ENCODE measurements at places on chromosomes 6 and 20. TPM values are rescaled to one million over a fixed set of nuclear protein-coding genes. Genes with fewer than 3 reads are reported as not detected.

The TRIM10 gene
- total RNA-seq: not detected

The CST4 gene
- total RNA-seq: not detected

The SAMD5 gene
- total RNA-seq: 24.0 TPM

The MTG2 gene
- total RNA-seq: 31.6 TPM

DNA sequence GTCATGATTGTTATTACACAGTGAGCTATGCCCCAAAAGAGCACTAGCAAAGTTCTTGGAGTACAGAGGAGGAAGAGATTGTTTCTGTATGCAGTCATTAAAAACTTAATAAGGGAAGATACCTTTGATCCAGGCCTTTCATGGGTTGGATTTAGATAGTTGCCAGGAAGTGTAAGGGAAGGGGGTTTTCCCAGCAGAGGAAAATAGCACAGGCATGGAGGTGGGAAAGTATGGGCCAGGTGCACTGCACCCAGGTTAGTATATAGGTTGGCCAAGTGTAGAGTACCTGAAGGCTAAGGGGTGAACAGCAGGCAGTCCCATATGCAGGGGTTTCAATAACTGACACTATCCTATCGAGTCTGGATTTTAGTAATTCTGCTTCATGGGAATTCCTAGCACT is 101.4 kb downstream of the SOBP start:
- H3K27me3 ChIP-seq: no peaks in the 10 kb centered on the region
- no peak for DNase-seq
- no peak overlapping the region for H3K27ac ChIP-seq
- no peaks in the 10 kb centered on the region for H3K36me3 ChIP-seq
- H3K4me3 ChIP-seq: no peak overlapping the region

DNA sequence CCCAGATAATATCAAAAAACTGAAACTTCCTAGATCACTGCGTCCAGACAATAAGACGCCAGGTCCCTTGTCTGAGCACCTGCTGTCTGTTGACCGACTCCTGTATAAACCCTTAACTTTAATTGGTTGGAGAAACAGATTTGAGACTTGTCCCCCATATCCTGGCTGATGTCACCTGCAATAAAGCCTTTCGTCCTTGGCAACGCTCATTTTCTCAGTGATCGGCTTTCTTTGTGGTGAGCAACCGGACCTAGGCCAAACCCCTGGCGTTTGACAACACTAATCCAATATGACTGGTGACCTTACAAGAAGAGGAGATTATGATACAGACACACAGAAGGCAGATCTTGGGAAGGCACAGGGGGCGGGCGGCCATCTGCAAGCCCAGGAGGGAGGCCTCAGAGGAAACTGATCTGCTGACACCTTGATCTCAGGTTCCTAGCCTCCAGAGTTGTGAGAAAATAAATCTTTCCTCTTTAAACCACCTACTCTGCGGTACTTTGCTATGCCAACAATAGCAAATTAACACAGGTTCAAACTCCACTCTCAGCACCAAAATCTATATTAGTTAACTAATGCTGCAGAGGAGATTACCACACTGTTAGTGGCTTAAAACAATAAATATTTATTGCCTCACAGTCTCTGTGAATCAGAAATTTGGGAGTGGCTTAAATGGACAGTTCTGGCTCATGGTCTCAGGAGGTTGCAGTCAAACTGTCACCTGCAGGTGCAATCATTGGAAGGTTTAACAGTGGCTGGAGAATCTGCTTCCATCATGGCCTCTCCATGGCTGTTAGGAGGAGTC is 178.7 kb downstream of the OTOR start:
- no peaks in the 10 kb centered on the region for H3K36me3 ChIP-seq
- H3K27ac ChIP-seq: no peak overlapping the region
- H3K4me1 ChIP-seq: no peaks in the 10 kb centered on the region
- H3K27me3 ChIP-seq: peaks cover 12% of the 10 kb centered on the region

GRCh38 chr6:75755704-75756103 is 6.7 kb downstream of the MYO6 start:
- H3K4me3 ChIP-seq: no peak overlapping the region
- no peak overlapping the region for H3K27ac ChIP-seq
- no peaks in the 10 kb centered on the region for H3K27me3 ChIP-seq

GRCh38 chr20:50523552-50524167 is 13.5 kb downstream of the PTPN1 start:
- no peak overlapping the region for H3K4me3 ChIP-seq
- H3K4me1 ChIP-seq: no peaks in the 10 kb centered on the region
- H3K27me3 ChIP-seq: no peaks in the 10 kb centered on the region

GRCh38 chr20:25040438-25040831 is 17.5 kb downstream of the ACSS1 start:
- no peaks in the 10 kb centered on the region for H3K27me3 ChIP-seq
- no peak for DNase-seq
- no peak overlapping the region for H3K27ac ChIP-seq
- H3K4me3 ChIP-seq: no peak overlapping the region
- H3K36me3 ChIP-seq: no peaks in the 10 kb centered on the region
- no peaks in the 10 kb centered on the region for H3K4me1 ChIP-seq

DNA sequence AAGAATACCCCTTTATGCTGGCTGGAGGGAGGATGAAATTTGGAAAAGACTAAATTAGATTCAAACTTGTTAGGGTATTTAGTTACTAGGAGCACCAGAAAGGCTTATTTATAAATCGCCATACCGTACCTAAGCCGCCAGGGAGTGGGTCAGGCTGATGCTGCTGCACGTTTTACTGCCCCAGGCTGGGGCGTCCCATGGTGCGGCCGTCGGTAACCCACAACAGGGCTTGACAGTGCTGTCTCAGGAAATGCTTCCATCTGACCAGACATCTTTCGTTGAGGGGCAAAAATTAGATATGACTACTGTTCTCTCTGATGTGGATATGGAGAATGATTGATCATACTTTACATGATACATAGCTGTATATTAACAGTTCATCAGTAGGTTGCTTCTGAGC is 52.9 kb downstream of the ARID1B start:
- H3K27me3 ChIP-seq: no peaks in the 10 kb centered on the region
- no peak overlapping the region for H3K27ac ChIP-seq
- peaks cover 27% of the 10 kb centered on the region for H3K4me1 ChIP-seq
- peaks cover 14% of the 10 kb centered on the region for H3K36me3 ChIP-seq
- H3K4me3 ChIP-seq: no peak overlapping the region
- DNase-seq: no peak

- DNase-seq: no peak
- peaks cover 17% of the 10 kb centered on the region for H3K4me1 ChIP-seq
- no peaks in the 10 kb centered on the region for H3K36me3 ChIP-seq
- no peak overlapping the region for H3K4me3 ChIP-seq
- H3K27ac ChIP-seq: no peak overlapping the region
Measured at GRCh38 chr6:94376876-94377275, 957.5 kb upstream of the EPHA7 start.

- H3K27ac ChIP-seq: no peak overlapping the region
- peaks cover 3% of the 10 kb centered on the region for H3K4me1 ChIP-seq
- H3K36me3 ChIP-seq: no peaks in the 10 kb centered on the region
- H3K27me3 ChIP-seq: no peaks in the 10 kb centered on the region
- no peak overlapping the region for H3K4me3 ChIP-seq
Measured at GRCh38 chr6:109118871-109119354, 23.6 kb downstream of the CEP57L1 start.

DNA sequence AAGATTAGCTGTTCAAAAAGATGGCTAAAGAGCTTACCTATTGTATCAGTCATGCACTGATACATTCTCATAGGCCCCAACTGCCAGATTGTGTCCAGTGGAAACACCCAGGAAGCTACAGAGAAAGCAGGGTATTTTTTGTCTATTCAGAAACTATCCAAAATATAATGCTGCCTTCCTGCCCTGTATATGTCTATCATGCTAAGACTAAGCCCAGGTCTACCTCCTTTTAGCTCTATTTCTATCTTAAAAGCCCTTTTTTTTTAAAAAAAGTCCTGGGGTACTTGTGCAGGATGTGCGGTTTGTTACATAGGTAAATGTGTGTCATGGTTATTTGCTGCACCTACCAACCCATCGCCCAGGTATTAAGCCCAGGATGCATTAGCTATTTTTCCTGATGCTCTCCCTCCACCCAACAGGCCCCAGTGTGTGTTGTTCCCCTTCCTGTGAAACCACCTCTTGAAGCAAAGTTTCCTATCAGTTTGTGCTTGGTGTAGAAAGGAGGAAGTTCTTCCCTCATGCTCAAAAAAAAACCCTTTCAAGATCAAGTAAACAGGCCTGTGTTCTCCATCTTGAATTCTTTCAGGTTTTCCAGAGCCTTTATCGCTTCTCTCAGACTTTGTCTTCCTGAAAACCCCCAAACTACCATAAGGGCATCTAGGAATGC is 514 bp downstream of the DEFB129 start:
- no peaks in the 10 kb centered on the region for H3K4me1 ChIP-seq
- H3K36me3 ChIP-seq: no peaks in the 10 kb centered on the region
- H3K4me3 ChIP-seq: no peak overlapping the region

DNA sequence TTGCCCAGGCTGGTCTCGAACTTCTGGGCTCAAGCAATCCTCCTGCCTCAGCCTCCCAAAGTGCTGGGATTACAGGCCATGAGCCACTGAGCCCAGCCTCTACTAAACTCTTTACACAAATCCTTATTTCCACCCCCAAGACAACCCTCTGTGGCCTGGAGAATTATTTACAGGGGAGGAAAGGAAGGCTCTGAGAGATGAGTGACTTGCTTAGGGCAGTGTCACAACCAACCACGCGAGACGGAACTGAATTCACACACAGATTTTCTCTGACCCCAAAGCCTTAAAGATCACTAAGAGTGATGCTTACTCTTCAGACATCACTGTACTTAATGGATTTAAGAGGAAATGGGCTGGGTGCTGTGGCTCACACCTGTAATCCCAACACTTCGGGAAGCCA is 86.2 kb downstream of the RIPOR3 start:
- no peaks in the 10 kb centered on the region for H3K4me1 ChIP-seq
- no peak overlapping the region for H3K4me3 ChIP-seq
- no peaks in the 10 kb centered on the region for H3K36me3 ChIP-seq
- no peak overlapping the region for H3K27ac ChIP-seq
- no peaks in the 10 kb centered on the region for H3K27me3 ChIP-seq

GRCh38 chr20:50475681-50476292 is 34.4 kb upstream of the PTPN1 start:
- H3K4me3 ChIP-seq: no peak overlapping the region
- H3K4me1 ChIP-seq: peaks cover 4% of the 10 kb centered on the region
- no peak overlapping the region for H3K27ac ChIP-seq
- no peaks in the 10 kb centered on the region for H3K36me3 ChIP-seq
- DNase-seq: no peak

DNA sequence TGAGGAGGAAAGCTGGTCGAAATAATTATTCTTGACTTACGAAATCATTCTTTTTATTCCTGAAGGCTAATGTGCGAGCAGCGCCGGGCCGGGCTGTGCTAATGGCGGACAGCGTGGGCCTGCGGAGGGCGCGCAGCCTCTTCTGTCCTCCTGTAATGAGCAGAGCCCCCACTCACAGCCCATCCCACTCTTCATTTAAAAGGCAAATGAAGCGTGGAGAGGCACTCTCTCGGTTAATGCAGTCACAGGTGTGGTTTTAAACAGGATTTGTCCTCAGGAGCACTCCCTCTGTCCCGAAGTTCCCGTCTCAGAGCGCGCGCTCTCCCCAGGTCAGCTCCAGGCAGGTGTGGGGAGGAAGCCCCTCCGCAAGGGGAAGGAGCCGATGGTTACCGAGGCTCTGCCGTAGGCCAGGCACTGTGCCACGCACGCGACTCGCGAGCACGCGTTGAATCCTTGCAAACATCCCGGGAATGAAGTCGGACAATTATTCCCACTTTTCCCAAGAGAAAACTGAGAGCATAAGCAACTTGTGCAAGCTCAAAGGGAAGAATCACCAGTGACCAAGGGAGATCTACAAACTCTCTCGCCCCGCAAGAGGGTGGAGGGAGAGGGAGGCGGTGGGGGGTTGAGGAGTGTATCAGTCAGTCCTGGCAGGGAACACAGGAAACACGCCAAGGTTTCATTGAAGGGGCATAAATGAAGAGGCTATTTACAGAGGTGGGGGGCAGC is 35.5 kb upstream of the ZFAND3 start:
- no peaks in the 10 kb centered on the region for H3K36me3 ChIP-seq
- peaks cover 30% of the 10 kb centered on the region for H3K27me3 ChIP-seq
- DNase-seq: no peak
- H3K4me3 ChIP-seq: peak overlapping the region; percentile 65

DNA sequence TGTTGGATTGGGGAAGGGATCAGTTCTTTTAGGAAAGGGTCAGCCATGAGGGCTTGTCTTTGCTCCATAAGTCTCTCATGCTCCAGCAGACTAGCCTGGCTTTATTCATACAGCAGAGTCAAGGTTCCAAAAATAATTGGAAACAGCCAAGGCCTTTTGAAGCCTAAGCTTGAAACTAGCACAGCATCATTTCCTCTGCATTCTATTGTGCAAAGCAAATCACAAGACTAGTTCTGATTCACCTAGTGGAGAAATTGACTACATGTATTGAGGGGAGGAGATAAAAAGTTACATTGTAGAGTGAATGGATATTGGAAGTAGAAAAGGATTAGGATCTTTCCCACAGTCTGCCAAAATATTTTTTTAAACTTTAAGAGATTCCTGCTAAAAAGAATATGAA is 159.3 kb upstream of the PLCB4 start:
- no peak overlapping the region for H3K27ac ChIP-seq
- H3K4me3 ChIP-seq: no peak overlapping the region
- DNase-seq: no peak
- no peaks in the 10 kb centered on the region for H3K36me3 ChIP-seq

DNA sequence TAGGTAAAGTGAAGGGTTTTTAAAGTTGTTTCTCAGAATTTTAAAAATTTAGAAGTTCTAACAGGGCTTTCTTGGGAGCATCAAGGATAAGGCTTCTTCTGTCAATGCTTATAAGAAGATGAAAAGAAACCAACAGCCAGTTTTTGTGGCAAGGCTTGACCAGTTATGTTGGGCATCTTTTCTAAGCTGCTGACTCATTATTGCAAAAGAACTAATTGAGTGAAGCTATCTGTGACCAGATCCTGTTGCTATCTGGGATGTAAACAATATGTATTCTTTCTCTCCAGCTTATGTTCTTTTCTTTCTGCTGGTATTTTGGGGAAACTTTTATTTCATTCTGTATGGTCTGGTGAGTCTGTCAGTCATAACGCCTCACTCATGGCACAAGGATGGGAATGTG is 643.8 kb downstream of the HDGFL1 start:
- no peaks in the 10 kb centered on the region for H3K36me3 ChIP-seq
- peaks cover 10% of the 10 kb centered on the region for H3K4me1 ChIP-seq
- H3K27ac ChIP-seq: no peak overlapping the region
- H3K27me3 ChIP-seq: no peaks in the 10 kb centered on the region

- peaks cover 13% of the 10 kb centered on the region for H3K36me3 ChIP-seq
- H3K27ac ChIP-seq: peak overlapping the region; percentile 30
- no peak overlapping the region for H3K4me3 ChIP-seq
Measured at GRCh38 chr20:44900231-44900854, 9.5 kb upstream of the PABPC1L start.

All from progenitor cell of endocrine pancreas (in vitro differentiated cells).